ENCODE measurements at places on chromosomes 1 and 21.

DNA sequence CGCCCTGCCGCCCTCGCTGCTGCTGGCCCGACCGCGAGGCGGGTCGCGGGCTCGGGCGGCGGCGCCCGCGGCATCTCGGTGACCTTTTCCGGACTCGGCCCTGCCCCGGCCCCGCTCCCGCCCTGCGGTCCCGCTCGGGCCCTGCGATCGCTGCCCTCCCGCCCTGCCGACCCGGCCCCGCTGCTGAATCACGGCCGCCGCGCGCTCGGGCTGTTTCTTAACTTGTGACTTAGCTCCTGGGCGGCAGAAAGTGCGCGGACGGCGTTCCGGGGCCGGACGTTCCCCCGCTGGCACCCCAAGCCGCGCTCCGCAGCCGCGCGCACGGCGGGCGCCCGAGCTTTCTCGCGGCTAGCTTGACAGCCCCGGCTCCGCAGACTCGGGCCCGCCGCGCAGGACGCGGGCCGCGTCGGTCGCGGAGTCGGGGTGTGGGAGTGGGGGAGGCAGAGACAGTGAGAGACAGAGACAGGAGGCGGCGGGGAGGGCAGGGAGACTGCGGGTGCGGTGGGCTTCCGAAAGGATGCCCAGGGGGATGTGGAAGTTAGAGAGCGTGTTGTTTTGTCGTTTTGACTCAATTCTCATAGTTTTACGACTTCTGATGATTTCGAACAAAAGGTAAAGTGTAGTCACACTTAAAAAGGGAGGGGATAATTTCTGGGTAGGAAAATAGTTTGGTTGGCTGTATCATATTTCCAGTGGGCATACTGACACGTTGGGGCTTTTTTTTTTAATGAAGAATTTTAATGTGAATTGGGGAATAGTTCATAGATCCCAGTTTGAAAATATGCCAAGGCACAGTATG lies 49.8 kb downstream of the PRDM2 start:
- DNase-seq = peak; percentile 30

DNA sequence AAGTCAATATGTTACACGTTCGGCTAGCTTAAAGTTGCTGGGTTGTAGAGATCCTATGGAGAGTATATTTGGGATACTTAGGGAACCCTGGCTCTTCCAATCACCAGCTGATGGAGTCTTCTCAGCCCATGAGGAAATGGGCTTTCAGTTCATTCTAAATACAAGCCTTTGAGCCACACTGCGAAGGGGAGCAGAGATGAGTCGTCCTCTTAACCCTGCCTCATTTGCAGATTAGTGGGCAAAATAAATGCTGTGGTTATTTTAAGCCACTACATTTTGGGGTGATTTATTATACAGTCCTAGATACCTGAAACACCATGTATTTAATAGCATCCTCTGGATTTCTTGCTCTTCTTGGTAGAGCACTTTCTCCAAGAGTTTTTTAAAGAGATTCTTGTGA lies 19.0 kb upstream of the VCAM1 start:
- DNase-seq = no peak

GRCh38 chr1:10861822-10862221 lies 65.4 kb upstream of the CASZ1 start:
- no peak for DNase-seq

DNA sequence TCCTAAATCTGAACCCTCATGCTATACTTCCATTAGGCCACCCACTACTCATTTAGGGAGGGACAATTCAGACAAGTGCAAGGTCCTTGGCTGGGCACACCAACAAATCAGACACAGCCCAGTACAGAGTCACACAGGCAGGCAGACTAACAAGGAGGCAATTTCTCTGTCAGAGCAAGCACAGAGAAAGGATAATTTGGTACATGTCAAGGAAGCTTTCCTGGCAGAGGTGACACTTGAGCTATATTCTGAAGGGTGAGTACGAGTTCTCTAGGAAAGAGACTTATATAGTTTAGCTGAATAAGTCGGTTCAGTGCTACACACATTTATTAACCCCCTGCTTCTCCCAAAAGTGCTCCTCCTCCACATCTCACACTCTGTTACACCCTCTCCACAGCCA lies 455.9 kb downstream of the OMA1 start:
- DNase-seq = no peak

GRCh38 chr1:187848321-187848720 lies 1019.6 kb downstream of the PLA2G4A start:
- DNase-seq = no peak

- DNase-seq = no peak
Observed at GRCh38 chr1:226454349-226454748, 46.5 kb upstream of the PARP1 start.

DNA sequence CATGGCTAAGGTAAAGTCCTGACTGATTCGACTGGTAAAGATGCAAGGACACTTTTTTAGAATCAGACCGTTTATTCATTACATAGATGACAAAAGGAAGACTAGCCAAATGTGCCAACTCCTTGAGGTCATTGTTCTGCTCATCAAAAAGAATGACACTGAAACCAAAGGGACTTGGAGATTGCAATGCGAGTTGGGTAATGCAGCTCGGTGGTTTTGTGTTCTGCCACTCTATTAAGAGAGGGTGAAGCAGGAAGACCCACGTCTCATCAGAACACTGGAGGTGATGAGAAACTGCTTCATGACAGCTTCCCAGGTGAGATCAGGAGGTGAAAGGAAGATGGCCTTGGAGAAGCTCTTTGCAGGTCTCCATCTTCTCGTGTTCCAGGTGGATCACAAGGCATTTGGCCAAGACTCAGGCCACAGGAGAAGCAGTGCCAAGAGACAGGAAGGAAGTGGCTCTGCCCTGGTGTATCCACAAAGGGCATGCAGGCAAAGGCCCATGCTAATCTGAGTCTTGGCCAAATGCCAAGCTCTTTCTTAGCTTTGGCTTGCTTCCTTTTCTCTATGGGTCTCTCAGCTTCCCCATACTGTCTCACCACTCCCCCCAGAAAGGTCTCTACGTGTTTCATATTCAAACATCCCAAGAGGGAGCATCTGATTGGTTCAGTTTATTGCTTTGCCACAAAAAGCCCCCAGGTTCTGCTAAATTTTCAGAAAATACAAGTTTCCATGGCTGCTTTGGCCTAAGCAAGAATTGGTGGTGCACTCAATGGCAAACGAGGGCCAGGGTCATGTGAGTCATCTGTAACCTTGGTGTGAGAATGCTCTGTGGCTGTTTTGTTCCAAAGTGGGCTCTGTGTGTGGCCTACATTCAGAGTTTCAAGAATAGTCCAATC lies 5.7 kb upstream of the CCT8 start:
- DNase-seq = no peak

DNA sequence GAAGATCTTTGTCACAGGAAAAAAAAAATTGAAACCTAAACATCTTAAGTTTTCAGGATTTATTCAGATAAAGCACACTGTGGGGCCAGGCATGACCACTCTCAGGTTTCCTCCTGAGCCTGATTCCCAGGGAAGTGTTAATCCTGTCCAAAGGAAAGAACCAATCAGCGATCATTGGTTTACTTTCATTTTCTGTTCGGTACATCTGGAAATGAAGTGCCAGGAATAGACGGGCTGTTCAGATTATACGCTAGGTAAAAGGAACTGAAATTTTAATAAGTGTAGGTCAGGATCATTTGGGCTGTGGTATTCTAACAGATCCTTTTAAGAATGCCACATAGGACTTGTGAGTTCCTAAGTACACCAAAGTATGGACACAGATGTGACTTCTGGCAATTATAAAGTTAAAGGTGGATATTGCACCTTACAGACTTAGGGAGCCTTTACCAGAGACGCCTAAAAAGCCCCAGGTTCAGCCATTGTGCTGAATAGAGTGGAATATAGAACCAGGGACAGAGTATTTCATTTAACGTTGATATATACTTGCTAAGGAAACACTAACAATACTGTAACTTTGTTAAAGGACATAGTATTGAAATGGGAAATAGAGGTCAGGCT lies 9.3 kb upstream of the CACYBP start:
- DNase-seq = no peak

- DNase-seq = no peak
Observed at GRCh38 chr1:225437710-225438437, 10.0 kb upstream of the LBR start.

- no peak for DNase-seq
Observed at GRCh38 chr1:226466296-226466695, 58.4 kb upstream of the PARP1 start.

- no peak for DNase-seq
Observed at GRCh38 chr1:207361889-207362288, 40.4 kb downstream of the CD55 start.

- no peak for DNase-seq
Observed at GRCh38 chr1:205809942-205810345, 3.1 kb downstream of the SLC41A1 start.

DNA sequence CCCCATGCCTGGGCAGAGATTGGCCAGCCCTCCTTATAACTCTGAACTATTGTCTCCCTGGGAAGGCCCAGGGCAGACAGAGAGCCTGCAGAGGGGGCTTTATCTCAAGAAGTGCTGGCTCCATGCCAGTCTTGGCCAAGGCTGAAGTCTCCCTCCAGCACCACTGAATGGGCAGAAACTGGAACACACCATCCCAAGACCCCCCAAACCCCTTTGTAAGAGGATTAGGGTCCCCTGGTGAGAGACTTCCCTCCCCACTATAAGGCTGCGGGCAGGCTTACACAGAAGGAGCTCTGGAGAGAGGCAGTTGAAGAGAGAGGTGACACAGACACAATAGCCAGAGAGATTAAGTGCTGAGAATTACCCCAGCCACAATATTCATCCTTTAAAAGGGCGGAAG lies 97.2 kb downstream of the NAV1 start:
- DNase-seq = no peak

DNA sequence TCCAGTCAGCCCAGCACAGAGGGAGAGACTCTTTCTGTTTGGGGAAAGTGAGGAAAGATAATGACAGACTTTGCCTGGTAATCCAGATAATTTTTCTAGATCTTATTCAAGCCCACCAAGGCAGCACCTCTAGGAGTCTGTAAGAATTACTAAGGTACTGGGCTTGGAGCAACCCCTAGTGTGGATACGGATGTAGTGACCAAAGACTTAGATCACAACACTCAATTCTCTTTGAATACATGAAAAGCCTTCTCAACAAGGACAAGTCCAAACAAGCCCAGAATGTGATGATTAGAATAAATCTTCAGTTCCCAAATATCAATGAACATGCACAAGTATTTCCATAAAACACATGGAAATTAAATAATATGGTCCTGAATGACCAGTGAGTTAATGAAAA lies 206.9 kb downstream of the MRPL39 start:
- no peak for DNase-seq

DNA sequence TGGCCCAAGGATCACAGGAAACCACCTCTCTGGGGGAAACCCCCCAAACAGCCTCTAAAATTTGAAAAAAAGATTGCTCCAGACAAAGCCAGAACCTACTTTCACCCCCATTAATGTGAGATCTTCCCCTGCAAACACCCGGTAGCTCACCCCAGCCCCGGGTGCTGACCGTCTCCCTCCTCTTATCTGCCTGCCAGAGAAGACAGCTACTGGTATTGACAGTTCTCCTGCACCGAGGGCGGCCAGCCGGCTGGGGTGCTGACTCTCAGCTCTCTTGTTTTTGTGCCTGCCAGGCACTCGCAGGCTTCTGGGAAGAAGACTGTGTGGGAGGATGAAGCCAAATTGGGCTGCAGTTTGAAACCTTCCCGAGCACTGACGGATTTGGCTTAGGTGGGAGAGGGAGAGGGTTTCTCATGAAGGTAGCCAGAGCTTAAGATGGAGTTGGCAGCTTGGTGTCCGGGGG lies 48.2 kb downstream of the RASSF5 start:
- DNase-seq = no peak

DNA sequence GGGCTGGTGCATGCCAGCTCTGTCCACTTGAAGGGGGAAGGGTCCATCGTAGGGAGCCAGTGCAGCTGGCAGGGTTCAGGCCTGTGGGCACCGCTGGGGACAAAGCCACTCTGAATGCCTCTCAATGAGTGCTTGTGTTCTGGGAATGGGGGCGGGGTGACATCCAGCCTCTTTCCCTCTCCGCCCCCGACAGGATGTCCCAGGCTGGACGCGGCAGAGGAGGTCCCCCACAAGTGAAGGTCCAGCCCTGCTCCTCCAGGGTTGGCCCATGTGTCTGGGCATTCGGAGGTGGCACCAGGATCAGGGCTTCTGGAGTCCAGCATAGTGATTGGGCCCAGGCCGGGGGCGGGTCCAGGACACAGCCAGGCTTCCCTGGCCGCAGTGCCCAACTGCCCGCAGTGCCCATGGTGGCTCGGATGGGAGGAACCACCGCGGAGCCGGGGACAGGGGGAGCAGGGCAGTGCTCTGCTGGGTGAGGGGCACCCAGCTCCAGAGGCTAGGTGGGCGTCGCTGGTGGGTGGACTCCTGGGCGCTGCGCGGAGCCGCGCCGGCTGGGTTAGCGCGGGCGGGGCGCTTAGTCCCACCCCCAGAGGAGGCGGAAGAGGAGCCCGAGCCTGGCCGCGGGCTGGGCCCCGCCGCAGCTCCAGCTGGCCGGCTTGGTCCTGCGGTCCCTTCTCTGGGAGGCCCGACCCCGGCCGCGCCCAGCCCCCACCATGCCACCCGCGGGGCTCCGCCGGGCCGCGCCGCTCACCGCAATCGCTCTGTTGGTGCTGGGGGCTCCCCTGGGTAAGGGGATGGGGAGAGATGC lies at the start of gene SHISA4:
SHISA4 (plus strand) TSS at position 617 of the 808 bp plus-strand sequence; CDS start at position 714, 97 bp downstream.
- no peak for DNase-seq

GRCh38 chr21:43352568-43353281 lies 74.2 kb downstream of the SIK1 start:
- no peak for DNase-seq

DNA sequence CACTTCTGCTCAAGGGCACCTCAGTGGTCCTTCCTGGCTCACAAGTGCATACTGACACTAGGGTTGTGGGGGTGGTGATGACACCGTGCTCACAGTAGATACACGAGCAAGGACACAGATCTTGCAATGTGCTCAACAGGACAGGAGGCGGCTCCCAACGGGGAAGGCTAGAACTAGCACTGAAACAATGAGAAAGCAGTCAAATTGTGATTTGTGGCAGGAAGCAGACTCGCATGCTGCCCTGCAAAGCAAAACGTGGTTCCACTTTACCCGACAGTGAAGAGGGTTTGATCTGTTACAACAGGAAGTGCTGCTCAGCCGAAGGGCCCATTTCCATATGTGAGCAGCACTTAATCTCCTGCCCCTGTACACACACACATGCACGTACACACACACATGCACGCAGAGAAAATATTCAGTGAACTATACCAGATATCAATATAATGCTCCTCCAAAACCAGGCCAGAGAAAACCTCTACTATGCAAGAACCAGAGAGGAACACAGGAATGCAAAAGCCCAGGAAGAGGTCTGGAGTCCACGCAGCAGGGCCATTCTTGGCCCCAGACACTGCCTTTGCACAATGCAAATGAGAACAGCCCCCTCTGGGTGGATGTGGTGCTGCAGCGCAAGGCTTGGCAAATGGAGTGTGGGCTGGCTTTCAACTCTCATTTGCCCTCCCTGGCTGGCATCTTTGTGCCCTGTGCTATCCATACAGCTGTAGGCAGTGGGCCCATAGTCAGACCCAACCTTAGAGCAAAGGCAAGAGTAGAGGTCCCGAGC lies 47.1 kb downstream of the KANK4 start:
- no peak for DNase-seq

Measured in activated naive CD4-positive, alpha-beta T cell (primary cell).